ENCODE measurements at places on chromosomes 6 and 20.
A peak's percentile ranks its signal among the peaks of the same experiment; 100 is the strongest.

DNA sequence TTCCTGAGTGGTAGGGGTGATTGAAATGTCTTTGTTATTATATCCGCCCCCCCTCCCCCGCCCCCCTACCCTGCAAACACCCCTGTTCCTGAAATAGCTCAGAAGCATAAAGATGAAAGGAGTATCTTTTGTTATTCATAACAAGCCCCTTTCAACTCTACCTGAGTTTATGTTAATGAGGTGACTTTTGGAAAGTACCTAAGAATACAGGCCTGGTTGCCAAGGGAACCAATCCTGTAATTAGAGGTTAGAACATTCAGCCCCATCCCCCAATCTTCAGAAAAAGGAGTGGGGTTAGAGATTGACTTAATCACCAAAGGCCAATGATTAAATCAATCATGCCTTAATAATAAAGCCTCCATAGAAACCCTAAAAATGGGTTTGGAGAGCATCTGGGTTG, 979.2 kb upstream of the GJE1 start:
- peak; percentile 40 for DNase-seq

DNA sequence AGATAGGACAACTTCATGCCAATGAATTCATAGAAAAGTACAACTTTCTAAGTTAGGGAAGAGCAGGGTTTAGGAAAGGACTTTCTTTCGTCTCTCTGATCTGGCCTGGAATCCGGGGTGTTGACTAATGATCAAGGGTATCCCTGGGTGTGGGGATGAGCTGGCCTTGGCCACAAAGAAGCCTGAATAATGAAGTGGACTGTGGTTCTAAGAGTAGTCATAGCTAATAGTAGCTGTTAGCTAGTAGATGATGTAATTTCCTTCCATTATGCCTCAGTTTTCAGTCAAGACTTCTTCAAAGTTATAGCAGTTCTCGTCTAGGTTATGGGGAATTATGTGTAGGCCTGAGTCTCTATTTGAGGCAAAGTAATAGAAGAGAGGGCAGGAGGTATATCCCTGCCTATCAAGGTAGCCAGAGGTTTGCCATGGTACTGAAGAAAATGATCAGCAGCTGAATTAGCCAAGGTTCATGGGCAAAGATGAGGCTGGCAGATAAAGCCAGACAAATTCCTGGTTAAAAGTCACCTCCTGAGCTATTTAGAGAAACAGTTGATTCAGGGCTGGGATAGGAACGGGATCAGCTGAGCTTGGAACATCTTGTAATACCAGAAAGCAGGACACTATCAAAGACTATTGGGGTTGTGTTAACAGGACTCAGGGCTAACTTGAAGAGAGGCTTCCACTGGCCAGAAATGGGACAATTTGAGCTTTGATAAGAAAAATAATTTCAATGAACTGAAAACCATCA, 18.7 kb upstream of the TRPC4AP start:
- DNase-seq = no peak

DNA sequence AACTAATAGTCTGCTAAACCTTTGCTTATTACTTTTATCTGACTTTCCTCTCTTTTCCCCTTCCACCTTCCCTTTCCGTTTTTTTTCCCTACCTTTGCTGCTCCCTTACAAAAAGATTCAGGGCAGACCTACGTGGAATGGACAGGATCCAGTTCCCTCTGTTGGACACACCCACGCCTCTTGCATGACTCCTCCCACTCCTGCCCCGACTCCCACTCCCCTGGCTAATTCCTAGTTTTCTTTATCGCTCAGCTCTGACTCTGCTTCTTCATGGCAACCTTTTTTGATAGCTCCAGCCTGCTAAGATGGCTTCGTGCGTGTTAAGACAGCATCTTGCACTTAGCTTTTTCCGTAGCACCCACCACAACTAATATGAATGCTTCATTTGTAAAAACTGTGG, 715.6 kb upstream of the NRSN1 start:
- DNase-seq = no peak

DNA sequence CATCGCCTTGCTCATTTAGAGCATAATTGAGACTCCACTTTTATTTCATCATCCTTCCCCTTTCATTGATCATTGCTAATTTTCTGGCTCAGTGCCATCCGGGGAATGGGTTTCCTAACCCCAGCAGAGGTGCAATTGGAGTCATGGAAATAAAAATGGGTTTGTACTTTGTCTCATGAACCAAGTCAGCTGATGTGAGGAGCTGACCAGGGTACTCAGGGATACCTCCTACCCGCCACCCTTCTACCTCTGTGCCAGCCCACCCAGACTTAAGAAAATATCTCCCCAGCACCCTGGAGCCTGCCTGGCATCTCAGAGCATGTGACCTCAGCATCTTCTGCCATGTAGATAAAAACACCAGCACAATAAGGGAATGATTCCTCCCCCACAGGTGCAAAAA, 59.1 kb upstream of the MAFB start:
- no peak for DNase-seq

DNA sequence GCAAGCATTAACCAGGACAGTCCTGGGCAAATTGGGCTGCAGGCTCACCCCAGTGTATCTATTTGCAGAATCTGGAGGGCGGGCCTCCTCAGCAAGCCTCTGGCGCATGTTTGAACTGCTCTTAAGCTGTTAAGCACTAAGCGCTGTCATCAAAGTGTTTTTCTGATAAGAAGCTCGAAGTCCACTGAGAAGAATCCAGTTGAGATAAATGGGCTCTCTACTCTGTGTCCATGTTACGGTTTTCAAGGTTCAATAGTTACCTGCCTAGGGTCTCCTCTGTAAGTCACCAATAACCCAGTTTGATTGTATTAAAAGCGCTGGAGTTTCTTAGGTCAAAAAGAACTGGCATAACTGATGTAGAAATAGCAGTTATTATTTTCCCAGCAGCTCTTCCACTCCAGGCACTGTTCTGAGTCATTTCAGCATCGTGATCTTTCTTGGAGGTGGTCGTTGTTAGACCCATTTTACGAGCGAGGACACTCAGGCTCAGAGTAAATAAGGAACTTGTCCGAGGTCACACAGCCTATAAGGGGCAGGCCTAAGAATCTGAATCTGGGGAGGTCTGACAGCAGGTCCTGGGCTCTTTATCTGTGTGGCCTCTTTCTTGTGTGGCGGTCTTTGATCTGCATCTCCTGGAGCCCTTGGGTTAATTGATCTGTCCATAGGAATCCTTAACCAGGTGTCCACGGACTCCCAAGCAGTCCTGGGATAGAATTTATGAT, 207.4 kb upstream of the ZNF217 start:
- DNase-seq = no peak

All from NT2/D1 (cell line).